ENCODE measurements at places on chromosomes 12 and 14.

GRCh38 chr12:54602661-54603060 lies 14.2 kb upstream of the PPP1R1A start:
- DNase-seq = no peak

- DNase-seq = no peak
These were observed 53.9 kb downstream of the EID3 start for GRCh38 chr12:104357421-104357952.

GRCh38 chr14:37019488-37019887 lies 152.9 kb downstream of the SLC25A21 start:
- no peak for DNase-seq

GRCh38 chr12:93427779-93428564 lies 13.8 kb downstream of the UBE2N start:
- no peak for DNase-seq

- no peak for DNase-seq
These were observed 767 bp downstream of the REP15 start for GRCh38 chr12:27696864-27697564.

GRCh38 chr14:103330536-103330935 lies 3.5 kb upstream of the EIF5 start:
- no peak for DNase-seq

- no peak for DNase-seq
These were observed 21.2 kb upstream of the RNASE12 start for GRCh38 chr14:20612403-20612802.

DNA sequence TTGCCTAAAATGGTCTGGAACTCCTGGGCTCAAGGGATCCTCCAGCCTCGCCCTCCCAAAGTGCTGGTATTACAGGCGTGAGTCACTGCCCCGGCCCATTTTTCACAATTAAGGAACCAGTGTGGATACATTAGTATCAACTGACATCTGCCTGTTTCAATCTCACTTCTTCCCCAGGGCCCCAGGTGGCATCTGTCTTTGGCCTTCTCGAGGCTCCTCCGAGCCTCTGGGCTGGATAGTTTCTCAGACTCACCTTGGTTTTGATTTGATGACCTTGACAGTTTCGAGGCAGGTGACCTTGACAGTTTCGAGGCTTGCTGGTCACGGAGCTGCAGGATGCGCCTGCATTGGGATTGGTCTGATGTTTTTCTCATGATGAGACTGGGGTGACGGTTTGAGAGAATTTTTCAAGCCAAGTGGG lies 41.0 kb upstream of the NCOR2 start:
- DNase-seq = no peak

DNA sequence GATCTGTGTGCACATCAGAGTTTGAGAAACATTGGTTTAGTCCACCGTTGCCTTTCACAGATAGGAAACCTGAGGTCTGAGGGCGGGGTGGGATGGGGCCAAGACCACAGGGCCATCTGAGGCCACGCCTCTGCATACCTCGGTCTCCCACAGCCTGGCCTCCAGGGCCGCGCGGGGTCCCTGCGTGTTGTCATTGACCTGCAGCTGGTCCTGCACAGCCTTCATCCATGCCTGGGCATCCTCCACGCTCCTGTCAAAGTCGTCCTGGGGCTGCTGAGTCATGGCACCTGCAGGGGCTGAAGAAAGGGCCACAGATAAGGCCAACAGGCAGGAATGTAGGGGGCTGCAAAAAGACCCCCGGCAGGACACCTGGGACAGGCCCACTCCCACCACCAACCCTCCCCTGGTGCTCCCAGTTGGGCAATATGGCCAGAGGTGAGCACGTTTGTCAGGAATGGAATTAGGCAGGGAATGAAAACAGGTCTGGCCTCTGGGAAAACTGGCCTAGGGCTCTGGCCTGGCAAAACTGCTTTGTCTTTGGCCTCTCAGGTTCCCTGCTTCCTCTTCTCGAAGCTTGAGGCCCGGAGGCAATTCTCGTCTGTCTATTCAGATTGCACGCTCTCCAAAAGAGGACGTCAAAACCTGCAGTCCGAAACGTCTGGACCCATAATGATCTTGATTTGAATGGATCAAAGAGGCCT lies 40.8 kb downstream of the SYNE3 start:
- DNase-seq = no peak

DNA sequence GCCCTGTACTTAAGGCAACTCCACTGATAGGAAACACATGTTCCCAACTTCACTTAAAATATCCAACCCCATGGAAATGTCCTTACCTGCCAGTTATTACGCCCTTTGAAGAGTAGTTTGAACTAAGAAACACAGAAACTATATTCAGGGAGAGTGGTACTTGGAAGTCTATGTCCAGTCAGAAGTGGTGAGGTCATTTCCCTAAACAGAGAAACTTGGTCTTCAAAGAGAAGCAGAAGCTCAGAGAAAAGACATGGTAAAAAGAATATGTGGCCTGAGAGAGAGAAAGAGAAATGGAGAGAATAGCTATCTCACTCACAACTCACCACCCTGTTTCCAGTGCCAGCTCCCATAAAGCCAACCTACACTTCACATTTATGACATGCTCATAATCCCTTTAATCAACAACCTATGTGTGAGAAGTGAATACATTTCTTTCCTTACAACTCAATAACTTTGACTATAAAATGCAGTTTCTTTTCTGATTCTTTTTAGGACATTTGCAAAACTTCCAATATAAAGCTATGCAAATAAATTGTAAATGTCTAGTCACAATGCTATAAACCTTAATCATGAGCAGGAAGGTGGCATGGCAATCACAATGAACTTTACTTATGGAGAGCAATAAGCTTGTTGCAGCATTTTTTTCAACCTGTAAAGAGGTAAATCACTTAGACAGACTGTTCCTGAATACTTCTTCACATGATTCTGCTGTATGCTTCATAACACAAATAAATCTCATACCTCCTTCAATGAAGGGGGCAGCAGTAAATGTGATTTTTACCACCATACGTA lies 67.1 kb downstream of the CPNE8 start:
- no peak for DNase-seq

GRCh38 chr14:102496958-102497744 lies 12.4 kb downstream of the ANKRD9 start:
- DNase-seq = no peak

- DNase-seq = no peak
These were observed 2.7 kb downstream of the PCNX1 start for GRCh38 chr14:70909733-70910614.

GRCh38 chr12:64749461-64750200 lies 9.6 kb downstream of the GNS start:
- DNase-seq = no peak

GRCh38 chr12:6375269-6376078 lies at the start of gene SCNN1A:
TSS of gene SCNN1A (minus strand) at chr12:6375563. CDS start at chr12:6374783, 780 bp downstream.
- no peak for DNase-seq

GRCh38 chr12:12979126-12979525 lies 20.9 kb downstream of the HEBP1 start:
- no peak for DNase-seq

- DNase-seq = no peak
These were observed 3.6 kb upstream of the DNAJC22 start for GRCh38 chr12:49342914-49343731.

- no peak for DNase-seq
These were observed 691.1 kb downstream of the FLRT2 start for GRCh38 chr14:86221000-86221399.

GRCh38 chr14:89219051-89219450 lies 198.0 kb downstream of the FOXN3 start:
- no peak for DNase-seq

GRCh38 chr12:2154050-2154449 lies 101.3 kb downstream of the CACNA1C start:
- no peak for DNase-seq

DNA sequence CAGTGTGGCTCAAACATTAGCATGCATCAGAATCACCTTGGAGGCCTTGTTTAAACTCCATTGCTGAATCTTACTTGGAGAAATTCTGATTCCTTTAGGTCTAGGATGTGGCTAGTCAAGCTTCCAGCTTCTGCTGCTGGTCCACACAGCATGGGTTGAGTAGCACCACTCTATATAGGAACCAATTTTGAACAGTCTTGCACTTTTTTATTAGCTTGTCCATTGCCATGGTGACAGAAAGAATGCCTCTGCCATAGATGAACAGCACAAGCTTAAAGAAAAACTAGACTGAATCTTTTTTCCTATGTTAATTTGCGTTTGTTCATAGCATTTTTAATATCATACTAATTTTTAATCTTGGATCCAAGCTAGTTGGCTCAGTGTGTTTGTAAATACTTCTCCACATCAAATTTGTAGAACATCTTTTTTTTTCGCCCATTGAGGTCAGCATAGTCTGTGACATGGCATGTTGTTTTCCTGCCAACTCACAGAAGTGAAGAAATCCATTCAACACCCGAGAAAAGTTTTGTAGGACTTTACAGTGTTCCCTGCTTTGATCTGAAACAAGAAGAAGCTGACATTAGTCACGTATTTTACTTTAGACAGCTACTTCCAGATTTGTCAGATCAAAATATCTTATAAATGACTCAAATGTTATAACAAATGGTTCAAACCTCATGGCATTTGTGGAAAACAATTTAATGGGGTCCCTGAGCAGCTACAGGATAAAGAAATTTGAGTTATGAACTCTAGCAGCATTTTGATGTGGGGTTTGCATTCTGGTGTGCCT lies 438.8 kb downstream of the EGLN3 start:
- DNase-seq = no peak

DNA sequence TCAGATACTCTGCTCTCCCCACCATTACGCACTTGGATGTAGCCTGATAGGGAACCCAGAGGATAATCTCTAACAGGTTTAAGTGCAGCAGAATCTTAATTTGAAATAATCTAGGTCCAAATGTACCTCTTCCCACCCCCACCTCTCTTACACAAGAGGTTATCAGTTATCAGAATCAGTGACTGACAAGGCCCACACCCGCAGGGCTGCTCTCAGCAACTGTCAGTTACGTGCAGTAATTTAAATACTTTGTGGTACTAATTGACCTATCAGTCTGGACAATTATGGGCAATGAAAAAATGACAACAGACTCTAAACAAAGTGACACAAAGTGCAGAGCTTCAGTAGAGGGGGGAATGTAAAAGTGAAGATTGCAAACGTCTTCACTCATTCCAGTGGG lies 74.0 kb downstream of the CLIP1 start:
- no peak for DNase-seq

DNA sequence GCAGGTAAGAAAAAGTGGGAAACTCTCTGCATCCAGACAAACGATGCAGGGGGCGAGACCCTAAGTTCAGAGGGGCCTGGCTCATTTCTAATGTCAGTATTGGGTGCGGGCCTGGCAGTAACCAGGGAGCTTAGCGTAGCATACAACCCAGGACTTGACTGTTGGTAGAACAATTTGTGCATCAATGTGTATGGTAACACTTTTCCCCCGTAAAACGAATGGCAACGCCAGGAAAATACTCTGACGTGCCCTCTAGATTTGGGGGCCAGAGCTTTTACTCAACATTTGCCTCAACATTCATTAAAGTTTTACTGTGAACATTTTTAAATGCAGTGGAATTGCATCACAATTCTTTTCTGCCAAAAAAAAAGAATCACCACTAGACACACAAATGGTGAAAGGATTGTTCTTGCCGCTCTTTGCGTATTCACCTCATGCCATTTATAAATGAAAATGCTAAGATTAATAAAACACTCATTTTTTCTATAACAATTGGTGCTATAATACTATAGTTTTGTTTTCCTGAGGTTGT lies 867 bp downstream of the RHOJ start:
- DNase-seq = no peak

DNA sequence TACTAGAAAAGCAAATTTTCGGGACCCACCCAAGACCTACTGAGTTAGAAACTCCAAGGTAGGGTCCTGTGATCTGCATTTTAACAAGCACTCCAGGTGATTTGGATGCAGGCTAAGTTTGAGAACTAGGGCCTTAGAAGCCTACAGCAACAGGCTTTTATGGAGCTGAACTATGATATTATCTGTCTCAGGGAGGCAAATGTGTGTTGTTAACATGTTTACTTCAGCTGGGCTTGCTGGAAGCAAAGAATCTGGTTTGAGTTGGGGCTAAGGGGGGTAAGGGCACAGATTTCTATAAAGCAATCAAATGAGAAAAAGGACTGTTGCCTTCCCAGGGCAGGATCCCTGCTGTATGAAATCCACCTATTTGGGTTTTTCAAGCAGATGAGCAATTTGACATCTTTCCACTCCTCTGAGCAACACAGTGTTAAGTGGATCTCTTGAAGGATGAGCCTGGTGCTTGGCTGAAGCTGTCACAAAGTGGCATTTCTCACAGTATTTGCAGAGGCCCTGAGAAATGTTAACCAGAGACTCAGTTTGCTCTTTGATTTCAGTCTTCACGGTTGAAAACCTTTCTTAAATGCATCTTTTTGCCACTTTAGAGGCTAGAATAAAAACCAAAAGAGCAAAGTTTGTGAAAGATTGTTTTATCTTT lies 36.2 kb upstream of the SOCS2 start:
- no peak for DNase-seq

GRCh38 chr14:36067428-36068187 lies 108.9 kb downstream of the PTCSC3 start:
- DNase-seq = no peak

GRCh38 chr14:81363746-81364378 lies 36.3 kb downstream of the STON2 start:
- no peak for DNase-seq

GRCh38 chr12:122467983-122468382 lies 32.7 kb downstream of the ZCCHC8 start:
- DNase-seq = no peak

DNA sequence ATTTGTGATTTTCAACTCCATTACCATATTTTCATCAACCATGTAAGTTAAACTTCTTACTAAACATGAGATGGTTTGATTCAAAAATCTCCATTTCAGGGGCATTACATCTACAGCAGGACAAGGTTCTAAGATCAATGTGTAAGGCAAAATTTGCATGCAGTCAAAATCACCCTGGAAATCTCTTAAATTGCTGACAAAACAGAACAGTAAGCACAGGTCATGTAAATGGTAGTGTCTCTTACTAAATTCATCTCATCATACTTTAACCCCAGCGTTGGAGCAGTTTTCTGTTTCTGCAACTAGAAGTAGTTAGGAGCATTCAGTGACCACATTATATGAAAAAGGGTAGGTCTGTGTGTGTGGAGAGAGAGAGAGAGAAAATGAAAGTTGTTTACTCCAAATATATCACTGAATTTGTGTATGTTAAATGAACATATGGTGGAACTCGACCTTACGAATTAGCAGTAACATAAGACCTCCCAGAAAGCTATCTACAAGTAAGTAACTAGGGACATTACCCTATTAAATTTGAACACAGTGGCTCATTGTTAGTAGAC lies 227.5 kb downstream of the SSPN start:
- DNase-seq = no peak

DNA sequence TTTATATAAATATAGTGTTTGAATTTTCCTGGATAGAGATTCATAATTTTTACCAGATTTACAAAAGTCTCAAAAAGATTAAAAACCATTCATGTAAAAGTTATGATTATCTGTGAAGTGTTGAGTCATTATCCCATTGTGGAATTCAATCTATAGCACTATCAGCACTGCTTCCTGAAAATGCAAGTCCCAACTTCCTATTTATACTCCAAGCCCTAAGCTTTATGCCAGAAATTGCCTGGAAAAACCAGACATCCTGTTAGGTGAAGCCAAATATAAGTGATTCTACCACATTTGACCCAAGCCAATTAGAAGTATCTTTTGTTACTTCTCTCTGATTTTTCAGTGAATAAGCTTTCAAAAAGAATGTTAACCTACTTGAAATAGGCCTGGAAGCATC lies 129.1 kb downstream of the GPR135 start:
- no peak for DNase-seq

Measured in activated T-helper 1 cell treated with Interleukin-2 at 50 U/mL for 16 hours (primary cell).